HuH-7 (cell line): ENCODE measurements at places on chromosomes 5 and 9.
A peak's percentile ranks its signal among the peaks of the same experiment; 100 is the strongest.

- no peak for DNase-seq
Measured at GRCh38 chr9:108913391-108913790, 20.5 kb downstream of the ELP1 start.

DNA sequence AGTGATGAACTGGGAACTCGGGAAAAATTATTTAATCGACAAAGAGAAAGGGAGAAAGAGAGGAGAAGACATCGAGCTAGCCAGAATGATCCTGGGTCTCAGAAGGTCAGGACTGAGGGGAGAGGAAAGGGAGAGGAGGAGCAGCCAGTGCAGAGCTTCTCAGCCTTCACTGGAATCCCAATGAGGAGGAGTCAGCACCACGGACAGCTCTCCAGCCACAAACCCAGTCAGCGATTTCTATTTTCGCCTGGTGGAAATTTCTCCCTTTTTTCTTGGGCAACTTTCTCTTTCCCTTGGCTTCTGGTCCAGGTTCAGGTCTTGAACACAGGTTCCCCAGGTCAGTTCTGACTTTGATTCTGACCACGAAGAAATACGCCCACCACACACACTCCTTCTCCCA lies 1.6 kb upstream of the BRINP1 start:
- peak; percentile 53 for DNase-seq

DNA sequence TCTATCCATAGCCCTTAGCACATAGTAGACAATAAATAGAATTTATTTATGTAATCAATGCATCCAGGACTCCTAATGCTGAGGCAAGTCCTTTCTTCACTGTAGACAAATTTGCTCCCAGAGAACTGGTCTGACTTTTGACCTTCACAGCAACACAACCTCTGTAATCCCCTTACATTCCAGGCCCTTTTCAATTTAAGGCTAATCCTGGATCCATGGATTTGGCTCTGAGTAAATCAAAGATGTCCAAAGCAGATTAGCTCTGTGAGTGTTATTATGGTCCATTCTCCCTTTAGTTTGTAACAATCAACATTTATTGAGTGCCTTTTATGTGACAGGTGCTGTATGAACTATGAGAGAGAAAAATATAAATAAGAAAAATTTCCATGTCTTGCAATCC lies 27.4 kb upstream of the TMC1 start:
- DNase-seq = no peak

DNA sequence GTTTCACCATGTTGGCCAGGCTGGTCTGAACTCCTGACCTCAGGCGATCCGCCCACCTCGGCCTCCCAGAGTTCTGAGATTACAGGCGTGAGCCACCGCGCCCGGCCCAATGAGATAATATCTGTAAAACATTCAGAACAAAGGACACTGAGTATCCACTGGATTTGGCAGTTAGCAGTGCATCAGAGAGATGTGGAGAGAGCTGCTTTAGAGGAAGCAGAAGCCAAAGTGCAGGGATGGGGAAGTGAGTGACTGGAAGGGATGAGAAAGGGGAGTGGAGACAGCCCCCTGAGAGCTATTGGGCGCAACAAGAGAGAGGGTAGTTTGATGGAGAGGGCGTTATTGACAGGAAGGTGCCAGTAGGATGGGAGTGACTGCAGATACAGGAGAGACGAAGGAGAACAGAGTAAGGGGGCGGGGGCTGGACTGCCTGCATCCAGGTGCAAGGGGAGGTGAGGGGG lies 157.5 kb upstream of the SHB start:
- no peak for DNase-seq

DNA sequence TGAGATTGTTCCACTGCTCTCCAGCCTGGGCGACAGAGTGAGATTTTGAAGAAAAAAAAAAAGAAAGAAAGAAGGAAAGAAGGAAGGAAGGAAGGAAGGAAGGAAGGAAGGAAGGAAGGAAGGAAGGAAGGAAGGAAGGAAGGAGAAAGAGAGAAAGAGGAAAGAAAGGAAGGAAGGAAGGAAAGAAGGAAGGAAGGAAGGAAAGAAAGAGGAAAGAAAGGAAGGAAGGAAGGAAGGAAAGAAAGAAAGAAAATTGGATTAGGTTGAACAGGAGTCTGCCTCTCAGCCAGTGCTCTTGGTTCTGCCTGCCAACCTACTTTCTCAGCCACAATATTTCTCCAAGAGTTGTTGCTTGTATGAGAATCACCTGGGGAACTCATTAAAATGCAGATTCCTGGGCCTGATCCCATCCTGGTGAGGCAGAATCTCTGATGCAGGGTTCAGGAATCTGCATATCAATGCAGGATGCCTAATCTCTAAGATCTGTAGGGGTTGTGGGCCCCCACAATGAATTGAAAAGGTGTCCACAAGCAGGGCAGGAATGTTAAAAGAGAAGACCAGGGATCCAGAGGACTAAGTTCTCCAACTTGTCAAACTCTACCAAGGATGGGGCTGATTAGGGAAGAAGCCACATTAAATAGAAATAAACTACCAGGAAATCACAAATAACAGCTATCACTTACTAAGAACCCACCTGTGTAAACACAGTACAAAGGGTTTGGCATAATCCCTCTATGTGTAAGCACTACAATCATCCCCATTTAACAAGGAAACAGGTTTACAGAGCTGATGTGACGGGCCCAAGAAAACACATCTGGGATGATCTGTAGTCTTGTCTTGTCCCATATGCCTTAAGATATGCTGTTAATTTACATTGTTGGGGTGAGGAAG lies 23.4 kb upstream of the GALNT10 start:
- no peak for DNase-seq
